ENCODE measurements at places on chromosomes 2 and 18. TPM values are rescaled to one million over a fixed set of nuclear protein-coding genes. Genes with fewer than 3 reads are reported as not detected.

EVX2 gene
- total RNA-seq, result not detected

KRTCAP3 gene
- total RNA-seq, result 8.3 TPM

NEU2 gene
- total RNA-seq, result not detected

AMER3 gene
- total RNA-seq, result not detected

NEU4 gene
- total RNA-seq, result 0.37 TPM

SOX11 gene
- not detected for total RNA-seq

ALPP gene
- total RNA-seq, result not detected

ABCG8 gene
- not detected for total RNA-seq

UNC80 gene
- total RNA-seq, result not detected

CDC42EP3 gene
- 39.8 TPM for total RNA-seq

GPC1 gene
- total RNA-seq, result 7.3 TPM

Measured in activated CD4-positive, alpha-beta T cell treated with anti-CD3 and anti-CD28 coated beads, Interleukin-2, amount 10 ng/mL, durations not matched to agents 7 days and 5 days (primary cell).